ENCODE measurements at places on chromosomes 3 and 15.
A peak's percentile ranks its signal among the peaks of the same experiment; 100 is the strongest.

DNA sequence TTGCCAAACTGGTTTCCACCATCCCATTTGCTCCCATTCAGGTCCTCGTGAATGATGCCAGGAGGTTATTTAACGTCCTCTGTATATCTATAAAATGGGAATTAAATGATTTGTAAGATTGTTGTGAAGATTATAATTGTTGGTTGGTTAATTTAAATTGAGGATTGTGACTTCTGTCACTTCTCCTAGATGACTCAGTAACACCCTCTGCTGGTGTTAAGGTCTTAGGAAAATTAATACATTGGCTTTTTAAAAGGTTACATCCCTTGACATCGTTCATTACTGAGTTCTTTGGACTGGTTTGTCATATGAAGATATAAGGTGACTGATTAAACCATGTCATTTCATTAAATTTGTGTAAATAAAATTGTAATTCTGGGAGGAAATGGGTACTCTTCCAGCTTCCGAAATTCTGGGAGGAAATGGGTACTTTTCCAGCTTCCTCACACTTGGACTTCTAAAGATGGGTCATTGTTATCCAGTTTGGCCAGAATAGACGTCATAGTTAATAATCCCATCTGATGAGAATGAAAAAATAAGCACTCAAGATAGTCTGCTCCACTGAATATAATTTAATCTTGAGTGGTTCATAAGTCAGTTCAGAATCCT, 33.3 kb upstream of the PAQR5 start:
- DNase-seq = no peak

- DNase-seq = no peak
These were observed 7.4 kb downstream of the IL5RA start for GRCh38 chr3:3102751-3103150.

DNA sequence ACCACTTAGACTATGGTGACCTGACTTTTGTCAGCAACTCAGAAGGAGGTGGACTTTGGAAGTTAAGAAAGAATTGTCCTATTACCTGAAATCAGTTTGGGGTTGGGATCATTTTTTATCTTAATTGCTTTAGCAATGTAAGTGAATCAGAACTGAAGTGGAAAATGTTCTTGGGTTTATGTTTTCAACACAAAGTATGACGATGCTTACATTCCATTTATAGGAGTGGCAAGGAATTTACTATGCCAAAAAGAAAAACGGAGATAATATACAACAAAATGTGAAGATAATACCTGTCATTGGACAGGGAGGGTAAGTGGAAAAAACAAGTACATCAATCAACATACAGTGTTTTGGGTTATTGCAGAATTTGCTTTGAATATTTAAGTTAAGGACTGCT, 116.1 kb downstream of the PDE8A start:
- DNase-seq = no peak

DNA sequence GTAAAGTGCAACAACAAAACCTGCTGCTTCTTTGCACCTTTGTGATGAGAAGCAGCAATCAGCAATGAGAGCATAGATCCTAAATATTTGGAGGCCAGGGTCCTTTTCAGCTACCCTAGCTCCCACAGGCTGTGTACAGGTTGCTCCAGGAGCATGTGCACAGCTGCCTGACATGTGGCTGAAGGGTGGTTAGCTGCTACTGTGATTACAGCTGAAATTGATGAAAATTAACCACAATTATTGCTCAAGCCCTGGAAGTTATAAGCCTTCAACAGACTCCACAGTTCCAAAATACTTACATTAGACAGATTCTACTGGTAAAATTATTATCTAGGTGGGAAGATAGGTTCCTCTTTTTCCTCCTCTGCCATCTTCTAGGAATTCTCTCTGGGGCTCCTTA, 28.5 kb downstream of the COMMD2 start:
- no peak for DNase-seq

- DNase-seq = no peak
These were observed 42.9 kb upstream of the RPL32 start for GRCh38 chr3:12884186-12884680.

DNA sequence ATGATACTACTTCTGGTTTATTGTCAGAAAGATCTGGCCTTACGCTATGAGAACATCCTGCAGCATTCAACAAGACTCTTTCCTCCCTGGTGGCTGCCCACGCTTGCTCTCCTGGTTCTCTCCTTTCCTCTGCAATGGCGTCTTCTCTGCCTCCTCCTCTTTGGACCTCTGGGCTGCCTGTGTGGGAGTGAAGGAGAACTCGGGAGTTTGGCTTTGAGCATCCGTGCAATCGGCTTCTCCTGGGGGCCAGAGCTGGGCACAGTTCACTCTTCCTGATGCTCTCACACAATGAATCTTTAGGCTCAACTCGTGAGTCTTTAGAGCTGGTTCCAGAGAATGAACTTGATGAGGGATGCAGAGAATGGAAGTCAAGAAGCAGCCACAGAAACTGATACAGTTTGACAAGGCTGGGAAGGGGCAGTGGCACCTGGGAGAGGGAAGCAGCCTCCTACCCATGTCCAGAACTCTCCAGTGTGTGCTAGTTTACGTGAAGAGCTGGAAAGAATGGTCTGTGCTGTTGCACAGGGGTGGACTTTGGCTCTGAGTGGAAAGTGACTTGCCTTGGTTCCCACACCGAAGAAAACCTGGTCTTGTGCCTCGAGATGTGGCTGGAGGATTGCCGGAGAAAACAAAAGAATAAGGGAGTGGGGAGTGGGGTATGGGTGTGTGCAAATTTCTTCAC, 37.9 kb downstream of the RPLP1 start:
- no peak for DNase-seq

DNA sequence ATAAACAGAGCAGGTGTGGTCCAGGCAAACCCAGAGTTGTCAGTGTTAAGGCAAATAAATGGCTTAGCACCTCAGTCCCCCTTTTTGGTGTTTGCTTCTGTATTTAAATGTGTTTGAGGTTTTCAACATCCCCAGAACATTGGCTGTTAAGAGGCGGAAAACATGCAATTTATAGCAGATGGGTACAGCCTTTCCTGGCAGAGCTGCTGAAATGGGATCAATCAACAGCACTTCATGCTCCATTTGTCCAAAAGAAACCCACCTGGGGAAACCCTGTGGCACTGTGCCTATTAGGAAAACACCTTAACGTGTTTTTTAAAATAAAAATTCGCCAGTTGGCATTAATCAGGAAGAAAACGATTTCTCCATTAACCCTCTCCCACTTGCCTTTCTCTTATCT, 135.4 kb downstream of the MCTP2 start:
- no peak for DNase-seq

DNA sequence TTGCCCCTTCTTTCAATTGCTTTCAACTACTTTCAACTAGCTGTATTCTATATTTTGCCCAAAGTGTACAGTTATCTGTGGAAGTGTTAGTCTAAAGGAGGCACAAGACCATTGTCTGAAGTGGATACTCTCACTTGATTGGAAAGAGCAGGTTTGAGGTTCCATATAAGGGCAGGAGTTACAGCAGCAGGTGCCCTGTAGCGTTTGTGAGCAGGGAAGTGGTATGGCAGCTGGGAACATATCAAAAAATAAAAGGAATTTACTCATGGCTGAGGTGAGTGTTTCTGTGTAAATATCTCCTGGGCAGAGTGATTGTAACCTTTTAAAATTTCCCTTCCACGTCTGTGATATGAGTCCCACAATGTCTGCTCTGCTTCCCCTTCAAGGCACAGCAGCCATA, 38.5 kb upstream of the DNAJC13 start:
- DNase-seq = no peak

GRCh38 chr3:134059671-134060560, 30.2 kb upstream of the SLCO2A1 start:
- peak; percentile 7 for DNase-seq

GRCh38 chr3:9749296-9749644, 482 bp upstream of the OGG1 start:
- no peak for DNase-seq

- no peak for DNase-seq
These were observed 231.6 kb downstream of the CTNNB1 start for GRCh38 chr3:41430886-41431285.

DNA sequence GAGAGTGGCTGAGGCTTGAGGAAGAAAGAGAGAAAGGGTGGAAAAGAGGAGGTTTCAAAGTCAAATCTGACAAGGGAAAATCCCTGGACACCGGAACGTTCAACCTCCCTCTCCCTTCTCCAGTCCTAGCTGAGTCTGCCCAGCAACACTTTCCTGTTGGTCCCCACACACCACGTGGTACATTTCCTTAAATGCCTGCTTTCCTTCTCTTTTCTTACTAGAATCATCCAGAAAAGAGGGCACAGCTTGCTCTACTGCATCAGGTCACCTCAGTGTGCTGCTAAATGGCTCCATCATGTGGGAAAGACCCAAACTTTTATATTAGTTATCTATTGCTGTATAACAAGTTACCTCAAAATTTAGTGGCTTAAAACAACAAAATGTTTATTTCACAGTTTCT, 181.2 kb downstream of the NECTIN3 start:
- DNase-seq = no peak

DNA sequence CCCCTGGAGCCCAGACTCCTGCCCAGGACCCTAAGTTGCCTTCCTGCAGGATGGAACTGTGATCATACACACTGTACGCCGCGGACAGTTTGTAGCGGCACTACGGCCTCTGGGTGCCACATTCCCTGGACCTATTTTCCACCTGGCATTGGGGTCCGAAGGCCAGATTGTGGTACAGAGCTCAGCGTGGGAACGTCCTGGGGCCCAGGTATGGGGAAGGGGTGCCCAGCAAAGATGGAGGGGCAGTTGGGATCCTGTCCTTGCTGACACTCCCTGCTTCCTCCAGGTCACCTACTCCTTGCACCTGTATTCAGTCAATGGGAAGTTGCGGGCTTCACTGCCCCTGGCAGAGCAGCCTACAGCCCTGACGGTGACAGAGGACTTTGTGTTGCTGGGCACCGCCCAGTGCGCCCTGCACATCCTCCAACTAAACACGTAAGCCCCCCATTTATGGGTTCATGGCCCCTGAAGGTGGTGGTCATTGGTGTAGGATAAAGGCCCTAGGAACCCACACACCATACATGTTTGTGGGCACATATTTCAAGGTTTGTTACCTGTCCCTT, 28.8 kb downstream of the NBEAL2 start:
- no peak for DNase-seq

DNA sequence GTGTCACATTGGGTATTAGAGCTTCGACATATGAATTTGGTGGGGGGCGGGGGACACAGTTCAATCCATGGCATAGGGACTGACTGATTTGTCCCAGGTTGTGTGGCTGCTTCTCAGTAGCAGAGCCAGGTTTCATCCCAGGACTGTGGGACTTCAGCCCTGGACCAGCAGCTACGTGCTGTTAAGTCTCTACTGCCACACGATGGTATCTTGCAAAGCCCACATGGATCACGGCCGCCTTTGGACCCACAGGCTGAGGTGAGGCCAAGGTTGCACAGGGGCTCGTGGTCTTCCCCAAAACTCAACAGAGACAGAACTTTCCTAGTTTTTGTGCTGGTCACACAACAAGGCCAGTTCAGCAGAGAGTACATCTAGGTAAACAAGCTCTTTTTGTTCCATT, 97.4 kb downstream of the LRRK1 start:
- no peak for DNase-seq

GRCh38 chr3:119279584-119280243, 14.5 kb upstream of the ARHGAP31 start:
- DNase-seq = no peak

GRCh38 chr3:55795746-55796145, 308.6 kb upstream of the WNT5A start:
- no peak for DNase-seq

GRCh38 chr3:30073622-30074021, 532.8 kb upstream of the TGFBR2 start:
- DNase-seq = peak; percentile 42

- no peak for DNase-seq
These were observed 40.5 kb upstream of the VPS8 start for GRCh38 chr3:184771301-184772127.

- DNase-seq = no peak
These were observed 2.5 kb downstream of the IFT122 start for GRCh38 chr3:129442486-129442885.

- no peak for DNase-seq
These were observed 397.6 kb upstream of the PLSCR5 start for GRCh38 chr3:147002721-147003120.

GRCh38 chr3:129611812-129612533, 5.5 kb upstream of the PLXND1 start:
- DNase-seq = no peak

- DNase-seq = no peak
These were observed 32.6 kb downstream of the TOPBP1 start for GRCh38 chr3:133629146-133629545.

DNA sequence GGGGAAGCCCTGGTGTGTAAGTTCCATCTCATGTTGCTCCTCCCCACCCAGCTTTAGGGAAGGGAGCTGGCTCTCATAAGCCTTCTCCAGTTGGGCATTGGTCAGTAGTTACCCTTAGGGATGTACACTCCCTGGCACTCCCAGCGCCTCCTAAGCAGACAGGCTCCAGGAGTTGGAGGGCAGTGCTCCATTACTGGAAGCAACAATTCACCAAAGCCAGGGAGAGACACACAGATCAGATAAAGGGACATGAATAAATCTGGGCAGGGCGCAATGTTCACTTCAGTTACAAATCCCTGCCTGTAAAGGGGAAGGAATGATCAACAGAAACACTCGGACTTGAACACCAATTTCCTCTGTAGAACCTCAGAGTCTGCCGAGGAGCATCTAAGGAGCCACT, 169.1 kb upstream of the CTNNB1 start:
- DNase-seq = no peak

DNA sequence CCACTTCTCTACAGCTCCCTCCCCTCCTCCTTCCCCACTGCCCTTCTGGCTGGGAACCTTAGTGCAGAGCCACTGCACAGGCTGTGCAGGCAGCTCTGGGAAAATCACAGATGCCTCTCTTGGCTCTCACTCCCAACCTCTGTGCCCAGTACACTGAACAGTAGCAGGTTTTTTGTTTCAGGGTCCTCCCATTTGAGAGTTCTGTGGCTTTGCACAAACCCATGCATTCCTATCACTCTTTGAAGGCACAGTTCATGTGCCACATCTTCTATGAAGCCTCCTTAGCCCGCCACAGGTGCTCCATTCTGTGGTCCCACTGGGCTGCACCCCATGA, 103.9 kb downstream of the SNRK start:
- DNase-seq = no peak

- no peak for DNase-seq
These were observed 58.5 kb upstream of the TNFSF10 start for GRCh38 chr3:172581757-172582166.

DNA sequence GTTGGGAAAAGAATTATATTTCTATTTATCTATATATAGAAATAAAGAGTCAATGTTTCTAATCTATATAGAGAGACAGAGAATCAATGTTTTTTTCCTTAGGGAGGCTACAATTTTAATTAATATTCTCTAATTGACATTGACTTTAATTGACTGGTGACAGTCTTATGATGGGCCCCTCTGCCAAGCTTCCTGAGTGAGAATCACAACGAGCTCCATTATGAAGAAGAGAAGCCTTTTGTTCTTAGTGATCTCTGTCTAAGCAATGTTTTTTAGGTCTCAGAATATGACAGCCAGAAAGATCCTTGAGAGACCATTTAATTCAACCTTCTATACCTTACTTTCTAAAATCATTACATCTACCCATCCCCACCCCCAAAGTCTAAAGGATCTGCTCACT, 70.9 kb downstream of the IGSF11 start:
- DNase-seq = no peak

GRCh38 chr3:98964784-98965183, 63.3 kb upstream of the DCBLD2 start:
- no peak for DNase-seq

GRCh38 chr3:194279101-194279500, 72.0 kb downstream of the CPN2 start:
- DNase-seq = no peak
